ENCODE measurements at places on chromosomes 3 and 15. TPM values are rescaled to one million over a fixed set of nuclear protein-coding genes. Genes with fewer than 3 reads are reported as not detected.
A peak's percentile ranks its signal among the peaks of the same experiment; 100 is the strongest.

GRCh38 chr3:23726811-23727548 lies 78.8 kb upstream of the UBE2E1 start:
- H3K4me1 ChIP-seq, result peaks cover 4% of the 10 kb centered on the region
- no peak for DNase-seq
- no peaks in the 10 kb centered on the region for H3K36me3 ChIP-seq
- H3K27me3 ChIP-seq, result no peaks in the 10 kb centered on the region
- H3K27ac ChIP-seq, result no peak overlapping the region
- no peak overlapping the region for H3K4me3 ChIP-seq

DNA sequence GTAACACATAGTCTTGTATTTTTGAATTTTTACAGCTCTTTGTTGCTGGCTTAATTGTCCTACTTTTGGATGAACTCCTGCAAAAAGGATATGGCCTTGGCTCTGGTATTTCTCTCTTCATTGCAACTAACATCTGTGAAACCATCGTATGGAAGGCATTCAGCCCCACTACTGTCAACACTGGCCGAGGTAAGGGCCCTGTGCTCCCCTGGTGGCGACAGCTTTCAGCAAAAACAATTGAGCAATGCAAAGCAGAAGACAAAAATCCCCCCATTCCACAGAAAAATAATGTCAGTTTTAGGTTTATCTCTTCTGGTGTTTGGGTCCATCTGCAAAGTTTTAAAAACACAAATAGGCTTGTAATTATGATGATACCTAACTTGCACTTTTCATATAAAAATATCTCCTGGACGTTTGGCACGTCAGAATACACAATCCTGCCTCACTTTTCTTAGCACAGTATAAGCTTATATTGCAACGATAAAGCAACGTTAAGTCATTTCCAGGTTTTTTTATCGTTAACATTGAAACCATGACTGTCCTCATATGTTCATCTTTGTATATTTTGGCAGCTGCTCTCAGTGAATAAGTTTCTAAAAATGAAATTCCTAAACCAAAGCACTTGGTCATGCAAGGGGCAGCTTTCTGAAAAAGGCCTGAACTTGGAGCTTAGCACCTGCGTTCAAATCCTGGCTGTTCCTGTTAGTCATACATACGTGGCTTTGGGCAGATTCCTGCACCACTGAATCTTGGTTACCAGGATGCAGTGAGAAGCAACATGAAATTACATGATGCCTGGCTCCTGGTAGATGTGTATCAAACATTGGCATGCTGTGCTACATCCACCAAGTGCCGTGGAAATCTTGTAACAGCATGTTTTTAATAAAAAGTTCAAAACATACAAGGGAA lies 8.5 kb downstream of the SEC61A1 start:
- DNase-seq, result no peak
- H3K4me1 ChIP-seq, result peaks cover 7% of the 10 kb centered on the region
- no peaks in the 10 kb centered on the region for H3K27me3 ChIP-seq

TRH gene
- total RNA-seq, result not detected

GRCh38 chr3:38421679-38422336 lies 31.9 kb upstream of the ACVR2B start:
- no peak for DNase-seq
- H3K36me3 ChIP-seq, result peaks cover 2% of the 10 kb centered on the region
- H3K27ac ChIP-seq, result no peak overlapping the region
- no peaks in the 10 kb centered on the region for H3K27me3 ChIP-seq

- H3K4me1 ChIP-seq, result peaks cover 16% of the 10 kb centered on the region
- peak overlapping the region; percentile 95 for H3K4me3 ChIP-seq
- peak overlapping the region; percentile 95 for H3K27ac ChIP-seq
- peaks cover 2% of the 10 kb centered on the region for H3K27me3 ChIP-seq
- peak; percentile 41 for DNase-seq
Observed at GRCh38 chr3:15064299-15064834, 748 bp downstream of the MRPS25 start.

DNA sequence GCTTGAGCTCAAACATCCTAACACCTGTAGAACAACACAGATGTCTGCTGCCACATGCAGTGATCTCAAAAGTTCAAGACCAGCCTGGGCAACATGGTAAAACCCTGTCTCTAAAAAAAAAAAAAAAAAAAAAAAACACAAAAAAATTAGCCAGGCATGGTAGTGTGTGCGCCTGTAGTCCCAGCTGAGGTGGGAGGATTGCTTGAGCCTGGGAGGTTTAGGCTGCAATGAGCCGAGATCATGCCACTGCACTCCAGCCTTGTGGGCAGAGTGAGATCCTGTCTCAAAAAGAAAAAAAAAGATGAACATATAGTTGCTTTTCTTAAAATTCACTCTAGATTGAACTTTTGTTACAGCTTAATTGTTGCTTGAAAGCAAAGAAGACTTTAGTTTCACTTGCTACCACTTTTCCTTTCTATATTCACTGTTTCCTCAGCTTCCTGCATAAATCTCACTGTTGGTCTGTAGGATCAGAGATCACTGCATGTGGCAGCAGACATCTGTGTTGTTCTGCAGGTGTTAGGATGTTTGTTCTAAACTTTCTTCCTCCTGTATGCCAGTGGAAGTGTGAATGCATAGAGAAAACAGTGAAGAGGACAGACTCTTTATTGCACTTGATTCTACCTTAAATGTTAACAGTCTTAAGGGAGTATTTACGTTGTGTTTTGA lies 12.6 kb downstream of the RAB11A start:
- H3K27me3 ChIP-seq, result no peaks in the 10 kb centered on the region
- H3K4me3 ChIP-seq, result peak overlapping the region; percentile 53
- peaks cover 37% of the 10 kb centered on the region for H3K4me1 ChIP-seq
- peak overlapping the region; percentile 56 for H3K27ac ChIP-seq

- no peak overlapping the region for H3K27ac ChIP-seq
- H3K4me3 ChIP-seq, result no peak overlapping the region
- no peak for DNase-seq
- H3K36me3 ChIP-seq, result peaks cover 38% of the 10 kb centered on the region
- H3K27me3 ChIP-seq, result no peaks in the 10 kb centered on the region
Observed at GRCh38 chr3:15056676-15057404, 8.3 kb downstream of the MRPS25 start.

DNA sequence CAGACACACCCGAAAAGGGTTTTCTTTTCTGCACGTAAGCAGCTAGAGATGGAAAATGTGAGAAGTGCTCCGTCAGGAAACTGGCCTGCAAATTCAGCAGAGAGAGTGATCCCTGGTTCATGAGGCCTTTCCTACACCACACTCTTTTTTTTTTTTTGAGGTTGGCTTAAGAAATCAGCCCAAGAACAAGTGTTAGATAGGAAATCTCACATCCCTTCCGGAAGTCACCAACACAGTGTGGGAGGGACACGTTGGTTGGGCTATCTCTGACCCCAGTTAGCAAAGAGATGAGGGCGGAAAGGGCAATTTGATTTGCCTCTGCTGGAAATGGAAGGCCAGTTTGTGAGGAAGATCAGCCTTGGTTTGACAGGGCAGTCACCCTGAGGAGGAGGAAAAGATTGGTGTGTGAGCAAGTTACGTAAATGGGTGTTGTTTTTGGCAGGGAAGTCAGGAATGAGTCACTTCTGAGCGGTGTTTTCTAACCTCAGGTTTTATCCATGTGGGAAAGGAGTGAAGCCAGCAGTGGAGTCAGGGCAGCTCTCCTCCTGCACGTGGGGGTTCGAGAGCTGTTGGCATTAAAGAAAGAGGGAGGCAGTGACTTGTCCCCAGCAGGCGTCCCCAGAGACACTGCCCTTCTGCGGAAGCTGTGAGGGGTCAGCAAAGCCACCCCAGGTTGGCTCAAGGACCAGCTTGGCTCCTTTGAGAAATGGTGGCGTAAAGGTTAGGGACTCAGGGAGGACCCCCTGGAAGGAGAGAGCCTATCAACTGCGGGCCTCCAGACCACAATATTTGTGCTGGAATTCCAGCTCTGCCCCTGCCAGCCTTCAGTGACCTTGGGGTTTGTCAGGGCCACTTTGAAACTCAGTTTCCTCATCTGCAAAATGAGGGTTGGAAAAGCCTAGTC lies 237.6 kb upstream of the BHLHE40 start:
- peak overlapping the region; percentile 74 for H3K4me3 ChIP-seq
- DNase-seq, result no peak
- H3K27ac ChIP-seq, result peak overlapping the region; percentile 97
- H3K36me3 ChIP-seq, result peaks cover 78% of the 10 kb centered on the region
- no peaks in the 10 kb centered on the region for H3K27me3 ChIP-seq

GRCh38 chr3:177127008-177127407 lies 70.3 kb downstream of the TBL1XR1 start:
- peaks cover 23% of the 10 kb centered on the region for H3K4me1 ChIP-seq
- no peaks in the 10 kb centered on the region for H3K27me3 ChIP-seq
- DNase-seq, result no peak
- peaks cover 64% of the 10 kb centered on the region for H3K36me3 ChIP-seq
- no peak overlapping the region for H3K27ac ChIP-seq
- no peak overlapping the region for H3K4me3 ChIP-seq

FRMD4B gene
- 8.3 TPM for total RNA-seq

DNA sequence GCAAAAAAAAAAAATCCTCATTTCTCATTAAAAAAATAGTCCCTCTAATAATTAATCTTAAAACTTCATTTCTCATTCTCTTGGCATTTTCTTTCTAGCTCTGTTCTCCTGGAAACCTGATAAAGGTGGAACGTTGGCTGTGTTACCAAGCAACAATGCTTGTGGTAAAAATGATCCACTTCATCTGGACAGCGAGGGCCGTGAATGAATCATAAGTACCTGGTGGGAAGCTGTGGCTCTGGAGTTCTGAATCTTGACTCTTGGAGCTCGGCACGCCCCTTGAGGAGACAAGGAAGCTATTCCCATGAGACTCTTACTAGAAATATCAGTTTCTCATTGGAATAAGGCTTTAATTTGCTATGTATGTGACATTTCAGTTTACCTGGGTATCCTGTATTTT lies 32.5 kb downstream of the BCL2L10 start:
- H3K4me3 ChIP-seq, result no peak overlapping the region
- no peak for DNase-seq
- no peaks in the 10 kb centered on the region for H3K36me3 ChIP-seq
- no peaks in the 10 kb centered on the region for H3K27me3 ChIP-seq
- H3K27ac ChIP-seq, result no peak overlapping the region
- peaks cover 23% of the 10 kb centered on the region for H3K4me1 ChIP-seq

DNA sequence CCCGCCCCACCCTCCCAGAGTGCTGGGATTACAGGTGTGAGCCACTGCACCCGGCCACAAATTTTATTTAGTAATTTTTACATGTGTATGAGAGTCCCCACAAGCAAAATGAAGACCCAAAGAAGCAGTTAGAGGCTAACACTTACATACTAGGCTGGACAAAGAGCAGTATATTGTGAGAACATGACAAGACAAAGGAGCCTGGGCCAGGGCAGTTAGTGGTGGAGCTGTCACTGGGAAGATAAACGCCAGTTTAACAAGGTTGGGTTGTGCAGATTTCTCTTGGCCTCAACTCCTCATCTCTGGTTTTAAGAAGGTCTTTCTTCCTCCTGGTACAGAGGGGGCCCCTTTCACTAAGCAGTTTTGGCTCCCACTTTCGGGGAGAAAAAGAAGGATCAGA lies 19.9 kb upstream of the FAM174B start:
- H3K4me3 ChIP-seq, result no peak overlapping the region
- no peaks in the 10 kb centered on the region for H3K36me3 ChIP-seq
- no peak overlapping the region for H3K27ac ChIP-seq
- H3K27me3 ChIP-seq, result no peaks in the 10 kb centered on the region

DNA sequence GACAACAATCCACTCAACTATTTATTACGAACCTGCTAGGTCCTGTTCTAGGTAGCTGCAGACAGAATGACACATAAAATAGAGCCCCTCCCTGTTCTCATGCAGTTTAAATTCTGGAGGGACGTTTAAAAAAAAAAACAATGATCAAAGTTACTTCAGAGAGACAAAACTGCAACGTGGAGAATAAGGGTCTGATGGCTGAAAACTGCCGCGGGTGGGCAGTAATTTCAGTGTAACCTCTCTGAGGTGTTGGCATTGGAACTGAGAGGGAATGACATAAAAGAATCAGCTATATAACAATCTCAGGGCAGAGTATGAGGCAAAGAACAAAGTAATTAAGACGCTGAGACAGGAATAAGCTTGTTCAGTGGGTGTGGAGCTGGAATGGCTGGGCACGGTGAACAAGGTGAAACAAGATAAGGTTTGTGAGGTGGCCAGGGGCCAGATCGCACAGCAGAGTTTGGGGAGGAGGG lies 19.5 kb downstream of the TBL1XR1 start:
- no peak for DNase-seq
- peaks cover 31% of the 10 kb centered on the region for H3K4me1 ChIP-seq
- H3K4me3 ChIP-seq, result no peak overlapping the region
- H3K27ac ChIP-seq, result no peak overlapping the region
- no peaks in the 10 kb centered on the region for H3K27me3 ChIP-seq

STOML1 gene
- 9.4 TPM for total RNA-seq

GOLGA8A gene
- 307 TPM for total RNA-seq

DNA sequence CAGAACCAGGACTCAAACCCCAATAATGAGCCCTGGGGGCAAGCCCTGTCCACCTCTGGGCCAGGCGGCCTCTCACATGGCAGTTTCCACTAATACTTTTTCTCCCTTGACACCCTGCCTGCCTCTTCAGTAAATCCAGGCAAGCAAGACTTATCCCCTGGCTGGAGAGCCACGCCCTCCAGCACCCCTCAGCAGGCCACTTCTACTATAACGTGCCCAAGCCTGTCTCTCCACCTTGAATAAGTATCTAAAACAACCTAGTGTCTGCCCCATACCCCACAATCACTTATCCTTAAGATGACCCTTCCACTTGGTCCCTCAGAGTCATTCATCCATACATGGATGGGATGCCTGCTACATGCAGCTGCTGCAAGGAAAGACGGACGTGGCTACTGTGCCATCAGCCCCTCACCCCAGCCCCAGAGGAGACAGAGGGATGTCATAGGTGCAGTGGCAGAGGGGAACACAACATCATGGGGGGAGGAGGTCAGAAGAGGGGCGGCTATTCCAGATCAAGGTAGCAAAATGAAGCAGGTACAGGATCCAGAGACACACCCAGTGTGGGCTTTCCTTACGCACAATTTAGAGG lies 63.4 kb downstream of the LRIG1 start:
- peaks cover 2% of the 10 kb centered on the region for H3K27me3 ChIP-seq
- no peak overlapping the region for H3K27ac ChIP-seq
- peaks cover 2% of the 10 kb centered on the region for H3K36me3 ChIP-seq
- DNase-seq, result no peak
- peaks cover 26% of the 10 kb centered on the region for H3K4me1 ChIP-seq

MCTP2 gene
- 28.5 TPM for total RNA-seq

GRCh38 chr3:15645740-15646501 lies 44.4 kb downstream of the BTD start:
- peaks cover 24% of the 10 kb centered on the region for H3K36me3 ChIP-seq
- H3K27me3 ChIP-seq, result peaks cover 31% of the 10 kb centered on the region
- DNase-seq, result no peak
- H3K27ac ChIP-seq, result no peak overlapping the region

- H3K4me1 ChIP-seq, result no peaks in the 10 kb centered on the region
- no peaks in the 10 kb centered on the region for H3K36me3 ChIP-seq
- DNase-seq, result no peak
- no peaks in the 10 kb centered on the region for H3K27me3 ChIP-seq
- H3K4me3 ChIP-seq, result no peak overlapping the region
- no peak overlapping the region for H3K27ac ChIP-seq
Observed at GRCh38 chr3:156983559-156983958, 157.4 kb downstream of the LEKR1 start.

- no peak for DNase-seq
- H3K36me3 ChIP-seq, result no peaks in the 10 kb centered on the region
- H3K4me3 ChIP-seq, result no peak overlapping the region
- no peak overlapping the region for H3K27ac ChIP-seq
Observed at GRCh38 chr3:158991146-158991705, 189.4 kb downstream of the MFSD1 start.

GRCh38 chr15:70390723-70391122 lies 293.0 kb upstream of the TLE3 start:
- no peak overlapping the region for H3K27ac ChIP-seq
- DNase-seq, result no peak
- peaks cover 15% of the 10 kb centered on the region for H3K27me3 ChIP-seq
- no peaks in the 10 kb centered on the region for H3K36me3 ChIP-seq
- H3K4me1 ChIP-seq, result no peaks in the 10 kb centered on the region

GRCh38 chr3:176595307-176595706 lies 602.0 kb downstream of the TBL1XR1 start:
- no peak for DNase-seq
- H3K4me1 ChIP-seq, result no peaks in the 10 kb centered on the region
- H3K27me3 ChIP-seq, result no peaks in the 10 kb centered on the region
- no peaks in the 10 kb centered on the region for H3K36me3 ChIP-seq
